ENCODE measurements at places on chromosomes 12 and 14. TPM values are rescaled to one million over a fixed set of nuclear protein-coding genes. Genes with fewer than 3 reads are reported as not detected.

DNA sequence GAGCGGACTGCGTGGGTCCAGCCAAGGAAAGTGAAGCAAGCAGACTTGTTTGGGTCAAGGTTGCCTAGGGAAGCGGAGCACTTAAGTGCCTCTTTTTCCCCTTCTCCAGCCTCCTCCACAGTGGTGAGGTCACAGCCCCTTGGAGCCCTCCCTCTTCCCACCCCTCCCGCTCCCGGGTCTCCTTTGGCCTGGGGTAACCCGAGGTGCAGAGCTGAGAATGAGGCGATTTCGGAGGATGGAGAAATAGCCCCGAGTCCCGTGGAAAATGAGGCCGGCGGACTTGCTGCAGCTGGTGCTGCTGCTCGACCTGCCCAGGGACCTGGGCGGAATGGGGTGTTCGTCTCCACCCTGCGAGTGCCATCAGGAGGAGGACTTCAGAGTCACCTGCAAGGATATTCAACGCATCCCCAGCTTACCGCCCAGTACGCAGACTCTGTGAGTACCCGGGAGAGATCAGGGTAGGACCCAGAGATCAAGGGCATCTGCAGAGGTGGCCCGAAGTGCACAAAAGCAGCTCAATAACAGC, at the start of gene TSHR:
TSHR (plus strand) TSS at position 206 of the 526 bp plus-strand sequence; CDS start at position 266, 60 bp downstream.
- DNase-seq, result peak; percentile 69

GRCh38 chr12:132560364-132560613, 50.1 kb downstream of the LRCOL1 start:
- DNase-seq, result peak; percentile 47

GRCh38 chr12:112950701-112951100, 12.4 kb downstream of the OAS3 start:
- DNase-seq, result no peak

GRCh38 chr12:92055877-92056276, 89.8 kb downstream of the BTG1 start:
- DNase-seq, result no peak

- DNase-seq, result no peak
Observed at GRCh38 chr14:85728476-85729065, 198.6 kb downstream of the FLRT2 start.

DNA sequence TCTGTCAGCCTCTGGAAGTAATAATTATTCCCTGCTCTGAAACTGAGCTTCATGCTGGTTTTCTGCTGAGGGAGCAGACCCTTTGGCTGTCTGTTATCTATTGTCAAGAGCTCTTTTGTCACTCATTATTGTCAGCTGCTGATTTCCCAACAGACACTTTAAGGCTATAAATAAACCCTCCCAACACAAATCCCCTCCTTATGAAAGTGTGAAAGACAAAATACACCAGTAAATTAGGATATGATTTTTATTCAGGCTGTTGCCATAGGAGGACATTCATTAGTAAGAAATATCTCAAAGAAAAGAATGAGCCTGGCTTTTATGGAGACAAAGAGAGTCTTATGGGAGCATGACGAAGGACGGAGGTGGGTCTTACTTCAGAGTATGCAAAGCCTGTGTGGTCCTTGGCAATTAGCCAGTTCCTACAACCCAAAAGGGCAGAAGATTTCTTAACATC, 180.8 kb downstream of the CRADD start:
- DNase-seq, result no peak

- DNase-seq, result peak; percentile 22
Observed at GRCh38 chr12:96720363-96720705, 186.7 kb upstream of the NEDD1 start.

GRCh38 chr14:24885410-24885913, 164.5 kb downstream of the STXBP6 start:
- no peak for DNase-seq

- no peak for DNase-seq
Observed at GRCh38 chr12:20101046-20101445, 267.3 kb upstream of the PDE3A start.

DNA sequence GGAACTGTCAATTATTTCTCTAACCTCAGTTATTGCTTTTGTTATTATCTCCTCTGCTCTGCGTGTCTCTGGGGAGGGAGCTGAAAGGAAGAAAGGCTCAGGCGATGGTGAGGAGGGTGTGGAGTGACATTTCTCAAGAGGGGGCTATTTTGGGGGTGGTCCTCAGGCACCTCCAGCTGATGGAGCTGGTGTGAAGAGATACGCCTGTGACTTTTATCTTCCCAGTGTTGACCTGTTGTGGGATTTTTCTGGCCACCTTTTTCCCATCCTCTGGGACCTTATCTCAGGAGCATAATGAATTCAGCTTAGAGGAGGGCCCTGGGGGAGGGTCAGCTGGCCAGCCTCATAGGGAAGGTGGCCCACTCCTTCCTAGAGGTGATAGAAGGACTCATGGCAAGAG, 26.4 kb downstream of the KCNA5 start:
- DNase-seq, result no peak

DNA sequence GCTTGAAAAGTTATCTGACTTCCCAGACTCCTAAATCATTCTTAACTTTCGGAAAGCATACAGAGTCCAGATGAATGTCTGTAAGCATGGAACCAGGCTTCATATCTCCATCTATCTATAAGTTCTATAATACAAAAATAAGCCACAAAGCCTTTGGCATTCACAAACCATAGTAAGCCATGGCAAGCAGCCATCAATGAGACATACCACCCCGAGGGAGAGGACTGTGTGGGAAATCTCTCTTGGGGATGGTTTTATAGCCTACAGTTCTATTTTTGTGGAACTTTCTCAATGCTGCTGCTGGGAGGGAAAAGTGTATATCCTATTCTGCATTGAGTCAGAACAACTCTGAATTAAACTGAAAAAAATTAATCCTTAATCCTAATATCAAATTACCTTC, 20.4 kb downstream of the EGLN3 start:
- DNase-seq, result no peak

GRCh38 chr14:106487600-106487999, 961.2 kb downstream of the TMEM121 start:
- DNase-seq, result no peak

The TAS2R31 gene
- 3.5 TPM for total RNA-seq

The TSPAN8 gene
- not detected for total RNA-seq

The ADAM20 gene
- 0.30 TPM for total RNA-seq

The SIX6 gene
- total RNA-seq, result not detected

The CCDC197 gene
- total RNA-seq, result not detected

The SLC38A2 gene
- total RNA-seq, result 107 TPM

Data from OCI-LY7 (cell line).